ENCODE measurements at places on chromosomes 2 and 18.

DNA sequence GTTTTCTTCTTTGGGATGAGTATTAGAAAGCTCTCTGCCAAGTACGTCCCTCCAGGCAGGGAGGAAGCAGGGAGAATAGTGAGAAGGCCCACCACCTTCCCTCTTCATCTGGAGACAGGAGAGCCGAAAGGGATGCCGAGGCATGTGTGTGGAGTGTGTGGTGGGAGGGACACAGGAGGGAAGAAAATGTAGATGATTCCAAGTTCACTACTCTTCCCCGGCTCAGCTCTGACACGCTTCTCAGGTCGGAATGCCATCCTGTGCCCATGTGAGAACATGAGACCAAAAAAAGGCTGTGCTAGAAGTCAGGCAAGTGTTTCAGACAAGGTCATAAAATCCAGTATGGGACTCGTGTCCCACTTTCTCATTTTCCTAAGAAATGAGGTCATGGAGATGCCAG lies 47.4 kb downstream of the GYPC start:
- no peak for DNase-seq

- DNase-seq, result no peak
Measured at GRCh38 chr2:50854381-50854780, 177.6 kb downstream of the NRXN1 start.

GRCh38 chr18:44799382-44799906 lies 118.8 kb downstream of the SETBP1 start:
- no peak for DNase-seq

GRCh38 chr18:34223893-34224422 lies 755 bp downstream of the NOL4 start:
- DNase-seq, result no peak

- no peak for DNase-seq
Measured at GRCh38 chr2:62458671-62459081, 47.3 kb downstream of the TMEM17 start.

- no peak for DNase-seq
Measured at GRCh38 chr2:172451923-172452322, 24.5 kb downstream of the ITGA6 start.

DNA sequence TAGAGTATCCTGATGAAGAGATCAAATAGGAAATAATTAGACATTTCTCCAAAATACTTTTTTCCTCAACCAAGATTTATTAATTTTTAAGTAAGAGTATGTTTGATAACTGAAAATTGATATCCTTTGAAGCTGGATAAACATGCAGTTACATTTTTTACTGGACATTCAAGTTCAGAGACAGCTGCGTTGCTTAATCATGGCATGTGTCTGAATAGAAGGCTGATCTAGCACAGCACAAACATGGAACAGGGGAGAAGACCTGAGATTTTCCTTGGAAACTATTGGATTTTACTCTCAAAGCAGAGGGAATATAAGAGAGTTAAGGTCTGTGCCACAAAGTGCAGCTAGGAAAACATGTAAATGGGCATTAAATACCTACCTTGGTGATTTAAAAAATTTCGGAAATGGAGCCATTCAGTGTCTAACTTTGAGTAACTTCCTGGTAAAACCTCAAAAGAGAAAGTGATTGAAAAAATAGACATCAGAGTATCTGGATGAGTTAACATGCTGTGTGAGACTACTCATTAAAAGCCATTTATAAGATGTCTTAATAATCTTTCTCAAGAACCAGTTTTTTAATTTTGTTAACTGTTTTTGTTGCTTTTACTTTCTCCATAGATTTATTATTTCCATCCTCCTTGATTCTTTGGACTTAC lies 31.8 kb downstream of the CRIM1 start:
- DNase-seq, result no peak

- DNase-seq, result no peak
Measured at GRCh38 chr2:12282780-12283695, 433.7 kb upstream of the TRIB2 start.

DNA sequence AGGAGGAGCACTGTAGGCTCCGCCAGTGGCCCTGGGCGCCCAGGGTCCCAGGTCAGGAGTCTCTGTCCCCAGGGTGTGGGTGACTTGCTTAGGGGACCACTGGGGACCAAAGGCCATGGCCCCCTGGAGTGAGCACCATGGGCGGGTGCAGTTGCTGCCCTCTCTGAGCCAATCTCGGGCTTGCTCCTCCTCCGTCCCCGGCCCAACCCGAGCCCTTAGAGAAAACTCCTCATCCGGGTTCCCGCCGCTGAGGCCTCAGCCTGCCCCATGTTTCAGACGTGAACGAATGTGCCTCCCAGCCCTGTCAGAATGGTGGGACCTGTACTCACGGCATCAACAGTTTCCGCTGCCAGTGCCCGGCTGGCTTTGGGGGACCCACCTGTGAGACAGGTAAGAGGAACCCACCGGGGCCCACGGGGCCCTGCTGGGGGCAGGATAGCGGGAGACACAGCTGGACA lies 38.6 kb downstream of the SNED1 start:
- no peak for DNase-seq

DNA sequence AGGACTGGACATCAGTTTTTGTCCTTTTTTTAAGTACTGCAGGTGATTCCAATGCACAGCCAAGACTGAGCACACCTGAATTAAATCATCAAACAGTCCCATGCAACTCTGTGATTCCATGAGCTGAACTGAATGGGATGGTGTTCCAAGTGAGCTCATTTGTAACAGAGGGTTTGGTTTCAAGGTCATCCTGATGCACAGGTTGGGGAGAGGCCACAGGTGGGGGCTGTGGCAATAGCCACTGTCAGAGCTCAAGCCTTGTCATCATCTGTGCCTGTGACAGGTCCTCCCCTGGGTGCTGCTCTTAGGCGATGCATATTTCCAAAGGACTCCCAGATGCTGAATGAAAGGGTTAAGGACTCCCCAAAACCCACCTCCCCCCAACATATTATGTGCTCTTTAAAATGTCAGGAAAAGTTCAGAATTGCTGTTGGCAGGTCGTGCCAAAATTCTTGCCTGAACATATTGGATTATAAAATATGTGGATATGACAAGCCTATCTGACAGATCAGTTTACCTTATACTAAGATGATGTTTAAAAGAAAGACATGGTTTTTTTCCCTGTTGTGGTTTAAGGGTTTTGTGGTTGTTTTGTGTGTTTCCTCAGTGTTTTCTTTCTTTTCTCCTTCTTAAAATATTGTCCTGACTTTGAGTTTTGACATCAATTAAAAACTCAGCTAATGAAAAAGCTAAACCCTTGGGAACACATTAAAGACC lies 263.5 kb upstream of the SIX2 start:
- no peak for DNase-seq

- DNase-seq, result no peak
Measured at GRCh38 chr2:85754313-85755095, 713 bp downstream of the ATOH8 start.

DNA sequence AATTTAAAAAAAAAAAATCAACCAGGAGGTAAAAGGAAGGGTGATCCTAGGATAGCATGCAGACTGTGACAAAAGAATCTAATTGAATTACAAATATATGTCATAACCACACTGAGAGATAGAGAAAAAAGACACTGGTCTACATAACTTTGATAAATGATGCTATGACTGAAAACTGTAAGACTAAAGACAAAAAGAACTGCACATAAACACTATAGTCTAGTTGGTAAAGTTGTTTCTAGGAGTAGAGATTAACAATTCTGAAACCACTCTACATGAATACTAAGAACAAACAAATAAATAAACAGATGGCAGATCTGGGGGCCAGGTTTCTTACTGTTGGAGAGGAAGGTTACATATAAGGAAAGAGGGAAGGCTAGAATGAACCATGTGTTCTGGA lies 14.6 kb upstream of the CHAC2 start:
- DNase-seq, result no peak

GRCh38 chr2:147097747-147098146 lies 747.1 kb upstream of the ACVR2A start:
- DNase-seq, result no peak

GRCh38 chr2:164803776-164804466 lies 37.7 kb downstream of the COBLL1 start:
- no peak for DNase-seq

GRCh38 chr2:105888625-105889024 lies 143.9 kb downstream of the NCK2 start:
- no peak for DNase-seq

DNA sequence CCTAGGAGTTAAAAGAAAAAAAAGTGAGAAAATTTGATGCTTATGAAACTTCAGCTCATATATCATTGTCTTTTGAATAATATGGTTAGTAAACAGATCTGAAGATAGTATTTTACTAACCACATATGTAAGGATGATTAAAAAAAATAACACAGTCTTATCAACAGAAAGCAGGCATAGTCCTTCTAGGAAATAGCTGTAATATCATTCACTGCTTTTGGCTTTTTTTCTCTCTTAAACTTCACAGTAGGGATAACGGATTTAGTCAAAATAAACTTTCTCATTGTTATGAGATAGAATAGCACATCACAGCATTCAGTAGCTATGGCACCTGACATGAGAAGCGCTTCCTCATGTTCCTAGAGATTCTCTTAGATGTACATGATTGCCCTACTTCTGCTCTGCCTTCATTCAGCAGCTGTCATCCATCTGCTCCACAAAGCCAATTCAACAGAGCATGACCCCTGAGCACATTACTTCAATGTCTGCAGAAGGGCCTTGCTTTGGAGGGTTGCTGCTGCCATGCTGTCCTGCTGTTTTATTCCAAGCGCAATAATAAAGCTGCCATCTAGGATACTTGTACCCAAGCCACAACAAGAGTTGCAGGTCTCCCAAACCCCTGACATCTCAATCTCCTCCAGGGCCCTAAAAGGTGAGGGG lies 67.0 kb downstream of the TTC21B start:
- DNase-seq, result no peak

DNA sequence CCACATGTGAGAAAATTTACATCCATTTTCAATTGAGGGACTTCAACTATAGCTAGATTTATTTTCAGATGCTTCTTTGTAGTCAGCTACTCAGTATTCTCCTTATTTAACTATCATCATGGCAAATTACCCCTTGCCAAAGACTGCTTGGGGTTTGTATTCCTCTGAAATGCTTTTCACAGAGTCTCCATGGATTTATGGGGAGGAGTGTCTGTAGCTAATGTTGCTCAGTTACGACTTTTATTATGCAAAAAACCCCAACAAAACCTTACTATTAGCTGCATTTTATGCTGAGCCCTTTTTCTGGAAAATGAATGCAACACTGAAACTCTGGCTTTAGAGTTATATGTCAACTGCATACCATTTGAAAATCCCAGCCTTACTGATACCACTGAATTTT lies 78.6 kb downstream of the RFTN2 start:
- no peak for DNase-seq

DNA sequence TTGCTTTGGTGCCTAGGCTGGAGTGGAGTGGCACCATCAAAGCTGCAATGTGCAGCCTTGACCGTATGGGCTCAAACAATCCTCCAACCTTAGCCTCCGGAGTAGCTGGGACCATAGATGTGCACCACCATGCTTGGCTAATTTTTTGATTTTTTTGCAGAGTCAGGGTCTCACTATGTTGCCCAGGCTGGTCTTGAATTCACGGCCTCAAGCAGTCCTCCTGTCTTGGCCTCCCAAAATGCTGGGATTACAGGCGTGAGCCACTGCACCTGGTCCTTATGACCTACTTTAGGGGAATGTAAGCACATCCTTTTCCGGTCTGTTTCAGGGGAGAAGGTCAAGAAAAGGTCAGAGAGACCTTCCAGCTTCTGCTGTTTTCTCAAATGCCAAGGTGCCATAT lies 53.4 kb upstream of the SPRED2 start:
- DNase-seq, result no peak

DNA sequence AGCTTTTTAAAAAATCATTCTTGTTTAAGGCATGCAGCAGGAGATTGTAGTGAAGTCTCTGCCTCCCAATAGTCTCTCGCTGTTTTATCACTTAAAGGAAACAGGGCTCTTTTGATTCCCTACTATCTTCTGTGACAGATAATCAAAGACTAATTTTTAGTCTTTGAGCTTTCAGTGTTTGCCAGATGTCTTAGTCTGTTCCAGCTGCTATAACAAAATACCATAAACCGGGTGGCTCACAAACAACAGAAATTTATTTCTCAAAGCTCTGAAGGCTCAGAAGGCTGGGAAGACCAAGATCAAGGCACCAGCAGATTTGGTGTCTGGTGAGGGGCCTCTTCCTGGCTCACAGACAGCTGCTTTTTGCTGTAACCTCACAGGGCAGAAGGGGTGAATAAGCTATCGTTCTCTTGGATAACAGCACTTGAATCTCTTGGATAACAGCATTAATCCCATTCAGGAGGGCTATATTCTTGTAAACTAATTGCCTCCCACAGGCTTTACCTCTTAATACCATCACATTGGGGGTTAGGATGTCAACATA lies 37.8 kb upstream of the STAT4 start:
- no peak for DNase-seq

DNA sequence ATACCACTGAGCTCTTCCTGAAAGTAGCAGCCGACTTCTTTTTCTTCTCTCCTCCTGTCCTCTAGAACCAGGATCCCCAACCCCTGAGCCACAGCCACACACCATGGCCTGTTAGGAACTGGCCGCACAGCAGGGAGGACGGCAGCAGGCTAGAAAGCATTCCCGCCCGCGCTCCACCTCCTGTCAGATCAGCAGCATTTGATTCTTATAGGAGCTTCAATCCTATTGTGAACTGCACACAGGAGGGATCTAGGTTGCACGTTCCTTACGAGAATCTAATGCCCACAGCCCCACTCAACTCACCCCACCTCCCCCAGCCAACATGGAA lies 179.1 kb upstream of the SH3BP4 start:
- no peak for DNase-seq

All from NCI-H526 treated with DMSO at 0.1 percent for 48 hours (cell line).